ENCODE measurements at places on chromosomes 4 and X.

- no peak for DNase-seq
These were observed 45.1 kb downstream of the STX18 start for GRCh38 chr4:4496592-4497372.

DNA sequence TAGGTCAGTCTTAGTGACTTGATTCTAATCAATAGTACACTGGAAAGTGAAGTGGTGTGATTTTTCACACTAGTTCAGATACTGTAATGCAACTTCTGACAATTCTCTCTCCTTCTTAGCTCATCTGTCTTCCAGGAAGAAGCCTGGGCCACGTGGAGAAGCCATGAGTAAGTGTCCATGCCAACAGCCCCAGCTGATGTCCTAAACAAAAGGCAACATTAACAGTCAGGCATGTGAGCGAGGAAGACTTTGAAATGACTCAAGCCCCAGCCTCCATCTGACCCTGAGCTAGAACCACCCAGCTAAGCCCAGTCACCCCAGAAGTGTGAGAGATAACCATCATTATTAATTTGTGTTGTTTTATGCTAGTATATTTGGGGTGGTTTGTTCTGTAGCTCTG is 115.7 kb upstream of the MAGEB16 start:
- DNase-seq: no peak

- DNase-seq: no peak
These were observed 61.3 kb upstream of the MAGEB10 start for GRCh38 chrX:27746516-27746915.

DNA sequence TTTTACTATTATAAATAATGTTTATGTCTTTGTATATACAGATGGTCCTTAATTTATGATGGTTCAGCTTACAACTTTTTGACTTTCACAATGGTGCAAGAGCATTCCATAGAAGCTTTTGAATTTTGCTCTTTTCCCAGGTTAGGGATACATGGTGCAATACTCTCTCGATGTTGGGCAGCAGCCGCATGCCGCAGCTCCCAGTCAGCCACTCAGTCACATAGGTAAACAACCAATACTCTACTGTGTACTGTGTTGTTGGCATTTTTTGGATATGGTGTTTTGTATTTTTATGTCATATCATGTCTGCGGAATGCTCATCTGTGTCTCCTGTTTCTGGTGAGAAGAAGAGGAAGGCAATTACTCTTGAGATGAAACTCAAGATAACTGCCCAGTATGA is 258.0 kb upstream of the ETNPPL start:
- DNase-seq: no peak

DNA sequence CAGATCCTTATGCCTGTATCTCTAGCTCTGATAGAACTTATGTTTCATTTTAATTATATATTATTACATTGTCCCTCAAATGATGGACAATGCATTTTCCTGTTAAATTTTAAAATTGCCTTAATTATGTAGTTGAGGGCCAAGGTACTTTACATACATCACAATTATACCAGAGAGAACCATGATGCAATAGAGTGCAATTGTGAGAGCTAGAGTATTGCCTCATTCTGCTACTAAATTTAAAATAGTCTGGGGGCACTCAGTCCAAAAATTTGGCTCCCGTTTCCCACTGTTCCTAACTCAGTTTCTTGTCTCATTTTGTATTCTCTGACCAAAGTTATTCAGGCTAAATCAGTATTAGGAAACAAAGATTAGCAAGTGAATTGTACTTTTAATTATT is 378.5 kb upstream of the ZFP42 start:
- DNase-seq: no peak

GRCh38 chr4:107094332-107094731 is 58.2 kb upstream of the DKK2 start:
- no peak for DNase-seq

- DNase-seq: no peak
These were observed 116.8 kb upstream of the UGT8 start for GRCh38 chr4:114481856-114482255.

GRCh38 chrX:65879977-65880799 is 159.7 kb downstream of the VSIG4 start:
- DNase-seq: no peak

- DNase-seq: no peak
These were observed 53.0 kb upstream of the DAPP1 start for GRCh38 chr4:99763635-99764101.

DNA sequence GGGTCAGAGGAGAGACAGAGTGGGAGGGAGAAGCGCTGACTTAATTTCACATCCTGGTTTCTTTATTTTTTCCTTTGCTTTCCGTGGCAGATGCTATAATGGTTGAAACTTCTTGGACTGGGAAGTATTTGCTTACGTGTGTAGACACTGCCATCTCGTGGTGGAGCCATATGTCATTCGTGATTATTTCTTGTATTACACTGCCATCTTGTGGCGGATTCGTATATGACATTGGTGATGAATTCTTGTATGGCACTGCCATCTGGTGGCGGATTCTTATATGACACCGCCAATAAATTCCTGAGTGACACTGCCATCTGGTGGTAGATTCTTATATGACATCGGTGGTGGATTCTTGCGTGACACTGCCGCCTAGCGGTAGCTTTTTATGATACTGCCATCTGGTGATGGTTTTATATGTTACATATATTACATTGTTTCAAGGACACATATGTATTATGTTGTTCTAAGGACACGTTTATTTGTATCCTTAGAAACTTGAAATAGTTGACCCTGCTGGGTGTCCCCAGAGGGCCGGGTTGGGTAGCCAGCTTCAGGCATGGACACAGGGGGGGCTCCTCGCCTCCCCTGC is 37.3 kb upstream of the CLCN4 start:
- no peak for DNase-seq

DNA sequence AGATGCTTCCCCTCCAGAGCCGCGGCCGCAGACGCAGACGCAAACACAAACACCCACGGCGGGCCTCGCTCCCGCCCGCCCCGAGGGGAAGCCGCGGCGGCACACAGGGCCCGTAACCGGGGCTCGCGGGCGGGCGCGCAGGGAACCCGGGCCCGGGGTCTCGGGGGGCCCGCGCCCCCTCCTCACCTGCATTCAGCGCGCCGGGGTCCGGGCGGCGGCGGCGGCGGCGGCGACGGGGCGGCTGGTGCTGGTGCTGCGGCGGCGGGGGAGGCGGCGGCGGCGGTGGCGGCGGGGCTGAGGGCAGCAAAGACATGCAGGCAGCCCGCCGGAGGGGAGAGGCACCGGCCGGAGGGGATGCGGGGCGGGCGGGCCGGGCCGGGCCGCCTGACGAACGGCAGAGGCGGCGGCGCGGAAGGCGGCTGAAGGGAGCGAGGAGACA is 255 bp upstream of the CNOT6L start:
- DNase-seq: no peak

GRCh38 chrX:133265331-133265730 is 47.2 kb upstream of the TFDP3 start:
- DNase-seq: no peak

DNA sequence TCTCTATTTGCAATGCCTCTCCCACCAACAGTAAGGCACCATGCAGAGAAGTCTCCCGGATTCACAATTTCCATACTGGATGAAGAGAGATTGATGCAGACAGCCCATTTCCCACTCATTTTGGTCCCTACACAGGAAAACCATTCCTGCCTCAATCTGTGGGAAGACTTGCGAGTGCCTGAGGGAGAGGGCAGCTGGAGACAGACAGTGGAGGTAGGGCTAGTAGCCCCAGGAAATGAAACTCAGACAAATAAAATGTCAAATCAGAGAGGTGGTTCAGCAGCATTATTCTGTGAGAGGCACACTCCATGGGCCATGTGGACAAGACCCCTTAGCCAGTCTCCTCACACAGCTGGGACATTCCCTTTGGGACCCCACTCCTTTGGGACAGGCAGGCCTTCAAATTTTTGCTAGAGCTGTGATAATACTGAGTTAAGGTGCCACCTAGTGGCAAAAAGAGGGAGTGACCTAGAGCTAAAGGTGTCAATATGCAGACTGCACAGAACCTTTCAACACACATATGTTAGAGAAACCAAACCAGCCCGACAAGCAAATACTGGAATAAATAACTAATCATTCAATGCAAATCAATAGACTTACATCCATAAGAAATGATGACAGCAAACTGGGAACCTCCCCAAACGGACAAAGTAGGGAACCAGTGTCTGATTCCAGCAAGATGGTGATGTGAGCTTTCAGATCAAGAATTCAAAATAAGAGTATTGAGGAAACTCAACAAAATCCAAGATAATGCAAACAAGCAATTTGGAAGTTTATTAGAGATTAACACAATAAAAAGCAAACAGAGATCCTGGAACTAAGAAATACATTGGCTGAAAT is 1865.3 kb upstream of the AGA start:
- DNase-seq: no peak

GRCh38 chr4:177464026-177464425 is 21.8 kb upstream of the AGA start:
- no peak for DNase-seq

- no peak for DNase-seq
These were observed 515.3 kb upstream of the ARX start for GRCh38 chrX:25531096-25531495.

Data from cortex of kidney (tissue), 1 donor.